ENCODE measurements at places on chromosomes 11 and 22.

GRCh38 chr22:23722160-23722559 is 28.8 kb downstream of the ZNF70 start:
- DNase-seq: no peak

GRCh38 chr11:121630041-121630440 is 177.3 kb upstream of the SORL1-AS1 start:
- DNase-seq: no peak

GRCh38 chr11:83835423-83835822 is 549.3 kb upstream of the CCDC90B start:
- no peak for DNase-seq

DNA sequence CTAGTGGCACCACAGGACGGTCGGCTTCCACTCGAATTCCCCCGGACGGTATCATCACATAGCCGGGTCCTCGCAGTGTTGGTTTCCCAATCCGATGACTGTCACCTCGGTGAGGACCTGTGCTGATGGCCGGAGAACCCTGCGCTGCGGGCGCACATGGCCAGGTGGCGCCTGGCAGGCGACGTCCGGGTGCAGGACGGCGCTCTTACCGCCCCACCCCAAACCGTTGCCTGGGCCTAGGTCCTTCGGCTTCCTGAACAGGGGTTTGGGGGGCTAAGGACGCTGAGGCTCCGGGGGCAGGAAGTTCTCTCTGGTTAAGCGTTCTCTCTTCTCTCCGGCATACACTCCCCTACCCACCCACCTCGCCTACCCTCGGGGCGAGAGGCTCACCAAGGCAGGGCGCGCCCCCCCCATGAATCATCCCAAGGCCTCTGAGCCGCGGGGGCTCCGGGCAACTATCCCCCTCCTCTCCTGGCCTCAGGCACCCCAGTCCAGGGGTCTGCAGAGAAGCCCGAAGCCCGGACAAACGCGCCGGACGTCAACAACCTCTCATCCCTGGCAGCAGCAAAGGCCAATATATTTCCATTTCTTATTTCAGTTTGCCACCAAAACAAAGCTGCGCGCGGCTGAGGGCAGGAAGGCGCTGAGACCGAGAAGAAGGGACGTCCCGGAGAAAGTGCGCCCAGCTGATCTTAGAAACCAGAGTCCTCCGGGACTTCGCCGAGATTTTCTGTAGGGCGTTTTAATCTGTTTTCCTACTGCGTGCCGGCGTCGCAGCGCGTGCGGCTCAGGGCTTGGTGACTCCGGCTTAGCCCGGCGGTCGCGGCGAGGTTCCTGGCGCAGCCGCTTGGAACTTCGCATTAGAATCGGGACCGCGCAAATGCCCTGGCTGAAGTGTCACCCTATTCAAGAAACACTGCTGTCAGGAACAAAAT is 5.6 kb downstream of the ALX4 start:
- DNase-seq: no peak

- DNase-seq: no peak
These were observed 43.2 kb downstream of the SHANK2 start for GRCh38 chr11:71209181-71209580.

DNA sequence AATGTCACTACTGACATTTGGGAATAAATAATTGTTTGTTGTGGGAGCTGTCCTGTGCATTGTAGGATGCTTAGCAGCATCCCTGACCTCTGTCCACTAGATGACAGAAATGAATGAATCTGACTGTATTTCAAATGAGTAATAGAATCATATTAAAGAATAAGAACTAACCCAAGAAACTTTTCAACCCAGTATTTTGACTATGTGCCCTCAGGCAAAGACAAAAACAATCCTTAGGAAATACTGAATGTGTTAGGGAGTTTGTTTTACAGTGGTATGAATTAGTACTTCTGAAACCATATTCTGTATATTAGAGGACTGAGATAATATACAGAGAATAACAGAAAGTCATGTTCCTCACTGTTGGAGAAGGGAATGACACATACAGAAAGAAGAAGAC is 320.9 kb upstream of the PITPNB start:
- no peak for DNase-seq

DNA sequence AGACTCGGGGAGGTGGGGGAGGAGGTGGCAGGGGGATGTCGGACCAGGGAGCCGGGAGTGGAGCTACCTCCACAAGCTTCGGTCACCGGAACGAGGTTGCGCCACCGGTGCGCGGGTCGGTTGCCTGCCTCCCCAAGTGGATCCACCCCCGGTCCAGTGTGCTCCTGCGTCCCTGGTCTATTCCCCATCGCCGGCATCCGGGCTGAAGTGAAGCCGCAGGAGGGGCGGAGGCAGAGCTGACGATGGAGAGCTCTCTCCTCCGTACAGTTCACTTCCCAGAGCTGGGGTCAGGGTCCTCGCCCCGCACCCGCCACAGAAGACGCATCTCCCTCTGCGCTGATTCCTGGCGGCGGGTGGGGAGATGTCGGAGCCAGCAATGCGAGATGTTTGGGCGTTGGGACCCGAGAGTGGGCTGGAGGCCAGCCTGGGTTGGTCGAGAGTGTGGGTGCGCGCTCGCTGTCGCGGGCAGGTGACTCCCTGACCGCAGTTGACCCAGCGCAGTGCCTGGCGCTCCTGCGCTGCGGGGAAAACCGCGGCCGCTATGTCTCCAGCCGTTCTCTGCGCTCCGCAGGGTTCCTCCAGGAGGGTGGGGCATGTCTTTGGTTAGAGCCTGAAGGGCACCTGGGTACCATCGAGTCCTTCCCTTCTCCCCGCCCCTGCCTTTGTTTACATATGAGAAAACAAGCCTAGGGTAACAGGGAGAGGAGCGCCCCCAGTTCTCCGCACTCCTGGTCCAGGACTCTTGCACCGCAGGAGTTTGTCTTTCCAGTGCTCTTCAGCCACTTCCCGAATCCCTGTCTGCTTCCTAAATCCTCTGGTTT is 1.7 kb downstream of the C11orf96 start:
- no peak for DNase-seq

GRCh38 chr22:20606041-20606783 is 98.8 kb downstream of the MED15 start:
- DNase-seq: peak; percentile 46

GRCh38 chr22:36369004-36369921 is 18.5 kb downstream of the MYH9 start:
- DNase-seq: no peak

- no peak for DNase-seq
These were observed 270.2 kb downstream of the CTTN start for GRCh38 chr11:70668204-70669202.

GRCh38 chr11:13889552-13890249 is 72.8 kb upstream of the SPON1 start:
- no peak for DNase-seq

Measured in CMK (cell line).